ENCODE measurements at places on chromosomes 7 and 10.
A peak's percentile ranks its signal among the peaks of the same experiment; 100 is the strongest.

DNA sequence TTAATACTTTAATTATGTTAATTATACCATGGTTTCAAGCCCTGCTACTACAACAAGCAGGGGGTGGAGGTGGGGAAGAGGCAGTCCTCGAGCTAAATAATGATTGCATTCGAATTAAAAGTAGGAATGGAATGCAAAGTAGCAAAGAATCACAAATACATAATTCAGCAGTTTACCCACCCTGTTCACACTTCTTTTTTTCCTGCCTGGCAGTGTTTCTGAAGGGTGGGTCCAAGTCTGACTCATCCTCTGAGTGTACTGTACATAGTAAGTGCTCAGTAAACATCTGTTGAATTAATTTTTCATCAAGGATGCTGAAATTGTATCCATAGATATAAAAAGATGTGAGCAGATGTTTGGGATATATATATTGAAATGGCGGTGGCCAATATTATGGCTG is 778.8 kb downstream of the LRMDA start:
- DNase-seq = no peak

GRCh38 chr7:1940402-1940786 is 270.3 kb downstream of the ELFN1 start:
- peak; percentile 96 for DNase-seq

GRCh38 chr7:95066737-95067530 is 159.5 kb downstream of the PPP1R9A start:
- DNase-seq = no peak

- DNase-seq = no peak
Measured at GRCh38 chr10:48414778-48415177, 108.3 kb downstream of the MAPK8 start.

DNA sequence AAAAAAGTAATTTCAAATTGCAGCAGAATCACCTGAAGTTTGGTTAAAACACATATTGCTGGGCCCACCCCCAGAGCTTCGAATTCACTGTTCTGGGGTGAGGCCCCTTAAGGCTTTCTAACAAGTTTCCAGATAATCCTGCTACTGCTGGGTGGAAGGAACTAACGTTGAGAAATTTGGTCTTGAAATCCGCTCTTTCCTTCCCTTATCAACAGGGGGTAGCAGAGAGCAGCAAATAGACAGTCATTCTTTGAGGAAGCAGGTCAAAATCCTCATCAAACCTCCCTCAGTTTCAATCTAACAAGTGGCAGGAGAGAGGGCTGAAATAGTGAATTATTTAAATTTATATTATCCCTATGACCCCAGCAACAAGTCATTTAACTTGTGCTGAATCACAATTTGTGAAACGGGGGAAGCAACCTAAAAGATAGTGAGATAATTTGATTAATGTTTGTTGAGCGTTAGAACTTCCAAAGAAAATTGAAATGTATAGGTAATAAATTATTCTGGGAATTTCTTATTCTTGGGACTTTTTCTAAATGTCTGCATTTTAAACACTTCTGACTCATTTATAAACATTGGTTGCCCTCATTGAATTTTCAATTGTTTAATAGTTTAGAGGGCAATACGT is 21.7 kb upstream of the MALSU1 start:
- peak; percentile 33 for DNase-seq

- DNase-seq = no peak
Measured at GRCh38 chr7:123492485-123492884, 41.9 kb downstream of the IQUB start.

DNA sequence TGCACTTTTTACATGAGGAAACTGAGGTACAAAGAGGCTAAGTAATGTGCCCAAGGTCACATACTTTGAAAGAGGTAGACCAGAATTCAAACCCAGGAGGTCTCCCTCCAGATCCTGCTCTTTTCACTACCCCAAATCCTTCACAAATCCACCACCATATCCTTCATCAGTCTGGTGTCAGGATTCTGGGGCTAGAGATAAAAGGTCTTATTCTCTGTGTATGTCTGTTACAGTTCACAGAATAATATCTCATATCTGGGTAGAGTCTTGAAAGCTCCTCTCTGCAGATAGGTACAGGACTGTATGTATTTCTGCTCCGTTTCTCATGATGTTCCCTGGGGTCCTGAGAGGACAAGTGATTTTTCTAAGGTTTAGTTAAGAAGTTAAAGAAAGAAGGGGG is 4.9 kb downstream of the PIK3CG start:
- DNase-seq = no peak

DNA sequence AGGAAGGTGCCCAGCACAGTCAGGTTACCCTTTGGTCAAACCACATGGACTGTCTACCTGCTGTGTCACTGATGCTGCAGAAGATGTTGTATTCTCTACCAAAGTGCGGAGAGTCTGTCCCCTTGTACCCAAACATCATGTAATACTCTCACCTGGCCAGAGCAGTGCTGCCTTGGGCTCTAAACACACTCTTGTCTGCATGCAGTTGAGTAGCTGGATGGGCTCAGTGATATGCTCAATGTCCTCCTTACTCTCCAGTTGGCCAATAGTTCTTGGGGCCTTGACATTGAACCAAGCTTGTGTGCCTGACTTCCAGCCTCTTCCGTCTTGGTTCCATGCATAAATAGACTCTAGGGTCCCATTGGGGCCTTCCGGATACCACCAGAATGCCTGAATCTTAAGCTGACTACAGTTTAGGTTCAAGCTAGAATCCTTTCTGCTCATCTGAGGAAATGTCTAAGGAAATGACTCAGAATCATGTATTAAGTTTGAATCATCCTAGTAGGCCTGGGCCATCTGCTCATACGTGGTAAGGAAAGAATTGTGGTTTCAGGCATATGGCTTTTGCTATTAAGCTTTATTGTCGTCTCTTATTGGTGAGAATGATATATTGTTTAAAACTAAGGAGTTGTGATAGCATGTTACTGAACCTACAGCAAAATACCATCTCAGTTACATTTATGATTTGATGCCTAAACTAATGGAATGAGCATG is 118.0 kb downstream of the OTUD1 start:
- DNase-seq = no peak

GRCh38 chr7:106462365-106462859 is 177.6 kb upstream of the NAMPT start:
- peak; percentile 35 for DNase-seq

DNA sequence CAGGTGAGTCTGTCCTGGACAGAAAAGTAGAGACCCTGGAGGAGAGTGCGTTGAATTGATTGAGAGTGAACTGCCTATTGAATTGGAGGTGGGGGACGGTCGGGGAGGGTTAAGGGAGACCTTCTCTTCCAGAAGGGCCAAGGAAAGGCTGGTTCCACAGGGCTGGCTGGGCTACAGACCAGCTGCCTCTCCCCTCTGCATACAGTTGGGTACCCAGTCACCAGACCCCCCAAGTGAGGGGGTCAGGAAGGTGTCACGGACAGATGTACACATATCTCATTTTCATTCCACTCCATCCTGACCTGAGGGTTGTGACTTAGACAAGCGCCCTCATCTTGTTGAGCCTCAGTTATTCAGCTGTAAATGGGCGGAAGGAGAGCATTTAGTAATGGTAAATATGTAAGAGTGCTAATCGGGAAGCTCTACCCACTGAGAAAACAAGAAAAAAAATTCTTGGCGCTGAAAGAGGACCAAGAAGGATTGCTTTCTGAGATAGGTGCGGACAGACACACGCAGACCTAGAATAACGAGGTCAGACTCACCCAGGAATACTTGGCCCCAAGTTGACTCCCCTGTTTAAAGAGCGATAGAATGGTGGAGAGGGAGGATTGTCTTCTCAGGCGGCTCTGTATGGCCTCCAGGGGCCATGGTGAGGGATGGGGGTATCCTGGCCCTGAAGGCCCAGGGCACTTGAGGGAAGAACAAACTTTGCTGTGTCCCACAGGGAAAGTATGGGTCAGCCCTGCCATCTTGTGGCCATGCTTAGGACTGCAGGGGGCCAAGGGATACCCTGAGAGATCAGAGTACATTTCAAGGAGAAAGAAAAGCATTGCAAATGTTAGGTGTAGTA is 7.2 kb upstream of the MBL2 start:
- DNase-seq = peak; percentile 58

- DNase-seq = no peak
Measured at GRCh38 chr7:11517853-11518252, 314.1 kb downstream of the THSD7A start.

- DNase-seq = no peak
Measured at GRCh38 chr7:33941418-33941817, 36.1 kb downstream of the BMPER start.

DNA sequence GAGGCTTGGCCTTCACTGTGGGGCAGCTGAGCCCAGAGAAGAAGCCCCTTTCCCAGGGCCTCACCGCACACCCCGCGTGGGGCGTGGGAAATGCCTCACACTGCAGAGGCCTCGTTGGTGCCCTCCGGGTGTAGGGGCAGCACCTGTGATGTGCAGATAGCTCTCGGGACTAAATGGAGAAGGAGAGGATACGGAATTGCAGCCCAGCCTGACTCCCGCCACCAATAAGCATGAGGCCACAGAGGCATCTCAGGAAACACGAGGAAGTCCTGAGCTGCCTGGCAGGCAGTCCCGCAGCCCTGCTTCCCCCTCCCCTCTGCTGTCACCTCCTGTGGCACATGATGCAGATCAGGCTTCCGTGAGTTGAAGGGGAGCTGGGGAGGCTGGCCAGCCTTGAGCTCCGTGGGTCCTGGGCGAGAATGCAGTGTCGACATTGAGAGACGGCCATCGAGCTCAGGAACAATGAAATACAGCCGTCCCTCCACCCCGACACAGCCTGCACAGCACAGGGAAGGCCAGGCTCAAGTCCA is 59.6 kb upstream of the PPP2R2D start:
- no peak for DNase-seq

- no peak for DNase-seq
Measured at GRCh38 chr10:4262870-4263600, 478.0 kb upstream of the KLF6 start.

GRCh38 chr7:2956526-2957368 is 86.9 kb downstream of the CARD11 start:
- DNase-seq = peak; percentile 31

DNA sequence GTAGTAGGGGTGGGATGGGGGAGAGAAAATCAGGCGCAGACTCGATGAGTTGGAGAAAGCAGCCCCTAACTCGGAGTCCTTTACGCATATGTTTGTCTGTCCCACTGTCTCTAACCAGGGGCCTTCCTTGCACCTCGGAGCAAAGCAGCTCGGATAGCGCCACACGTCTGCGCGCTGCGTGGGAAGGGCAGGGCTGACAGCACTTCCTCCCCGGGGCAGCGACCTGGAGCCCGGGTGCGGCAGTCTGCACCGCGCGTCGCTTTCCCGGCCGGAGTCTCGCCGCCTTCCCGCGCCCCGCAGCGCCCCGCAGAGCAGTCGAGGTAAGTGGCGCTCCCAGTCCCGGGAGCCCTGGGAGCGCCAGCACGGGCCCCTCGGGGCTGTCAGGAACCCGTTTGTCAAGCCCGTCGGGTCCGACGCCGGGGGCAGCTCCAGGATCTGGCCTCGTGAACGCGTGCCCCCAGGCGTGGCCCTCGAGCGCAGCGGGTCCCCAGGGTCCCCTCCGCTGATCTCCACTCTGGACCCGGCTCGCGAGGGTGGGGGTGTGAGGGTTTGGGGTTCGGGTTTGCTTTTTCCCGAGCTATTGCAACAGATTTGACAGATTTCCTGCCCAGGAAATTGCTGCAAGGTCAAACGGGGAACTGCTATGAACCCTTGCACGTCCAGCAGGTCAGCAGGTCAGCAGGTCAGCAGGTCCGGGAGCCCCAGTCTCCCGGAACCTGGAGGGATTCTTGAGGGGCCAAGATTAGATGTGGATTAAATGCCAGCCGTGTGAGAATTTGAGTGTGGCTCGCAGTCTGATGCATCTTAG is 597 bp downstream of the APBB1IP start:
- peak; percentile 80 for DNase-seq

DNA sequence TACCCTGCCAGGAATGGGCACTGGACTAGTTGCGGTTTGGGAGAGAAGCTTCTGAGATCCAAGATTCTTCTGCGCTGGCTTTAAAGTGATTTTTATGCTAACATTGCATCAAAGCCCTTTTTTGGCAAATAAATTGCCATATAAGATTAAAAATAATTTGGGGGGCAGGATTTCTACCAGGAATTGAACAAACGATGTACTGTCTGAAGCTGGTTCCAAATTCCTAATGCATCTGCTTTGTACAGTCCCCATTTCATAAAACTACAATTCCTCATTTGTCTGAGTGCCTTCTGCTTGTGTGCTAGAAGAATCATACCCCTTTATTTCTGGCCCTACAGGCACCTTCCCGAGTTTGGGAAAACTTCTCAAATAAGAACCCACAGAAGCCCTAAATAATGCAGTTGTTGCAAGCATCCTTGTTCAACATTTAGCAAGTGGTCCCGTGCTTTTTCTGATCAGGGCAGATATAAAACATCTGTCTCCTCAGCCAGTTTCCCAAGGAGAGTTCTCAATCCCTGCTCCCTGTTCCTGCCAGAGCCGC is 349.7 kb downstream of the PTEN start:
- no peak for DNase-seq

DNA sequence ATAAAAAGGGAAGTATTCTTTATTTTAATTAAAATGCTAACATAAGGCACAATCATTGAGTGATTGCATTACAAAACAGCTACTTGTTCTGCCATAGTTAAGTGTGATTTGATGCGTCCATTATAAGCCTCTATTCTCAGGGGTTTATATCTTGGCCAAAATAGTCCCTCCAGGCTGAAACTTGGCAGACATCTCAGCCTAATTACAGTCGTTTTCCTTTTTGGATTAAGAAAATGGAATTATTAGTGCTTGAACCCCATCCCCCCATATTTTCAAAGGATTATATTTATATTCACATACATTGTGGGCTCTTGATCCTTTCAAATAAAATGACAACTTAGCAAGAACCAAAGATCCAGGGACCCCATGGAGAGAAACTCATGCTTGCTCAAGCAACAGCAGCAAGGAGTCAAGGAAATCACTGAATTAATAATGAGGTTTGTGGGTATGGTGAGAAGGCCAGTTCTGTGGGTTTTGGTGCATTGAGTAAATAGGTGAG is 66.7 kb upstream of the NEUROD6 start:
- no peak for DNase-seq

- no peak for DNase-seq
Measured at GRCh38 chr7:47601119-47601880, 19.4 kb upstream of the TNS3 start.

- no peak for DNase-seq
Measured at GRCh38 chr10:10311966-10312365, 705.7 kb upstream of the CELF2 start.

GRCh38 chr10:64369885-64370773 is 848.9 kb downstream of the REEP3 start:
- DNase-seq = no peak

DNA sequence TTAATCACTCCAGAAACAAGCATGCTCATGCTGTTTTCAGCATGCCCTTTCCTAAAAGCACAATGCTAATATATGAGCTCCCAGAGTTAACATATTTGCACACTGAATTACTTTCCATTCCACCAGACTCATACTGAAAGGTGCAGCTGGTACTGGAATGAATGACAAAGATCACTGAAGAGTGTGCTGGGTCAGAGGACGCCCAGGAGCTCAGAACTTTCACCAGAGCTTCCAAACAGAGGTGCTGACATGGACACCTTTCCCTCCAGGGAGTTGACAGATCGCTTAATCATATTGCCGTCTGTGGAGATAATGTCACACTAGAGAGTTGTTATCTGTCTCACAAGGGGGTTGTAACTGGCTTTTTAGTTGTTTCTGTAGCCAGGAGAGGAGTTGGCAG is 292.9 kb downstream of the LHFPL3 start:
- DNase-seq = no peak

- DNase-seq = no peak
Measured at GRCh38 chr10:18202680-18203460, 62.6 kb downstream of the CACNB2 start.

Data from stimulated activated naive CD8-positive, alpha-beta T cell treated with anti-CD3 and anti-CD28 coated beads, Interleukin-15, amount 100 ng/mL, for 72 hours (primary cell).